Gastrocnemius medialis (tissue), 4 donors: ENCODE measurements at places on chromosomes 16 and 17. TPM values are rescaled to one million over a fixed set of nuclear protein-coding genes. Genes with fewer than 3 reads are reported as not detected.

GRCh38 chr16:80804056-80804525 is 307 bp downstream of the CDYL2 start:
- DNase-seq, result no peak

DNA sequence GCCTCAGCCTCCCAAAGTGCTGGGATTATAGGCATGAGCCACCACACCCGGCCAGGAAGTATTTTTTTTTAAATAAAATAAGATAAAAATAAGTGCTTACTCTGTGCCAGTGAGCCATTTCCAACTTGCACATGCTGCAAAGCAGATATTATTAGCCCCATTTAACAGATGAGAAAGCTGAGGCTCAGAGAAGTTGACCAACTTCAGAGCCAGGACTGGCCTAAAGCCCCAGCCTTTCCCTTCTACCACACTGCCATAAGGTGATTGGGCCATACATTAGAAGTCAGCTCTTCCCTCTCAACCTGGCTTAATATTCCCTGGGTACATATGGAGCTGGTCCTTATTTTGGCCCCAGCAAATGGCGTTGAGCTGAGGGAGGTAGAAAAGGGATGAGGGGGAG is 25.1 kb downstream of the NEUROD2 start:
- DNase-seq, result no peak

DNA sequence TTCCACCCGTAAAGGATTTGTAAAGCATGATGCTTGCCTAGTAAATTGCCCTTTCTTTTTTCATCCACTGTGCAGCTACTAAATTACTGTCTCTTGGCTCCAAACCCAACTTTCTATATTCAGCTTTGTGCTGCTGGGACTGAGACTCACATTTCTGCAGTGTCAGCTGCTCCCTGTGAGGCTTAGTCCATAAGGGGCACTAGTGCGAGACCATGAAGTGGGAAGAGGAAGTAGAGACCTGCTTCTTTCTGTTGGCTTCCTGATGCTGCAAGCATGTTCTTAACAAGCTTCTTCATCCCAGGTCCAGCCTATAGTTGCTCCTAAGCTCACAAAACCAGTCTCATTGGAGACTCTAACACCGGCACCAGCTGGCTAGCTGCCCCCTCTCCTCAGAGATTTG is 74.9 kb upstream of the HS3ST2 start:
- peak; percentile 34 for DNase-seq

GRCh38 chr17:38504216-38504615 is 76.0 kb downstream of the ARHGAP23 start:
- DNase-seq, result no peak

EIF3C gene
- total RNA-seq, result 146 TPM

LGALS9B gene
- not detected for total RNA-seq

PIK3R5 gene
- total RNA-seq, result 2.0 TPM

FHOD1 gene
- 65.3 TPM for total RNA-seq

CHD9NB gene
- total RNA-seq, result 0.72 TPM

RASD1 gene
- 140 TPM for total RNA-seq
